Stimulated activated CD8-positive, alpha-beta memory T cell treated with anti-CD3 and anti-CD28 coated beads, Interleukin-2, amount 100 ng/mL, for 1 hour (primary cell): ENCODE measurements at places on chromosomes 16 and 17.

GRCh38 chr16:55146966-55147365 is 177.0 kb upstream of the IRX6 start:
- no peak for DNase-seq

DNA sequence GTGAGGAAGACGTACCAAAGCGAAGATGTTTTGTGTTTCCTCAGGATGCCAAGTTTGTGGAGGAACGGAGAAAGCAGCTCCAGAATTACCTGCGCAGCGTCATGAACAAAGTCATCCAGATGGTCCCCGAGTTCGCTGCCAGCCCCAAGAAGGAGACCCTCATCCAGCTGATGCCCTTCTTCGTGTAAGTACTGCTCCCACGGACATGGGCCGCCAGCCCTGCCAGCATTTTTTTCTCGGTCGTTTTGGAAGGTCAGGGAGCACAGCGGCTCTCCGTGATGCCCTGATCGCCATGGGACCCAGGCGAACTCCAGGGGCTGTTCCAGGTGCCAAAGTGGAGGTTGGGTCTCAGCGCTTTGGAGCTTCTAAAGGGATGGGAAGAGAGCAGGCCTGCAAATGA is 279.0 kb downstream of the CPPED1 start:
- DNase-seq: no peak

GRCh38 chr17:19363460-19364035 is 1.0 kb upstream of the B9D1 start:
- DNase-seq: no peak

DNA sequence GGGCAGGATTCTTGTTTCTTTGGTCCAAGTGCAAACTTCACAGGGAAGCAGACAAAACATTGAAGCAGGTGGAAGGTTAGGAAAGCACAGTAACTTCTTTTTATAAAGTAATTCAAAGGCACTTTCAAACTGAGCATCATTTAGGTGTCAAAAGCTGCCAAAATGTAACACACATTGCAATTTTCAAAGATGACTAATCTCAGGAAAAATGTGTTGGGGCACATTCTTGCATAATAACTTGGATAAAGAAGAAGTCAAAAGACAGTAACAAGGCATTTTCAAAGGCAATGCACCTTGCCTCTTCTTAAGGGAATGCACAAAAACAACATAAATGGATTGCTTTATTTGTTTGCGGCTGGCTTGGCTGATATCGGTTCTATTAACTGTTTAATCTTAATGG is 3.6 kb downstream of the KCNJ2 start:
- DNase-seq: no peak

GRCh38 chr17:44940317-44940716 is 7.3 kb downstream of the KIF18B start:
- no peak for DNase-seq

DNA sequence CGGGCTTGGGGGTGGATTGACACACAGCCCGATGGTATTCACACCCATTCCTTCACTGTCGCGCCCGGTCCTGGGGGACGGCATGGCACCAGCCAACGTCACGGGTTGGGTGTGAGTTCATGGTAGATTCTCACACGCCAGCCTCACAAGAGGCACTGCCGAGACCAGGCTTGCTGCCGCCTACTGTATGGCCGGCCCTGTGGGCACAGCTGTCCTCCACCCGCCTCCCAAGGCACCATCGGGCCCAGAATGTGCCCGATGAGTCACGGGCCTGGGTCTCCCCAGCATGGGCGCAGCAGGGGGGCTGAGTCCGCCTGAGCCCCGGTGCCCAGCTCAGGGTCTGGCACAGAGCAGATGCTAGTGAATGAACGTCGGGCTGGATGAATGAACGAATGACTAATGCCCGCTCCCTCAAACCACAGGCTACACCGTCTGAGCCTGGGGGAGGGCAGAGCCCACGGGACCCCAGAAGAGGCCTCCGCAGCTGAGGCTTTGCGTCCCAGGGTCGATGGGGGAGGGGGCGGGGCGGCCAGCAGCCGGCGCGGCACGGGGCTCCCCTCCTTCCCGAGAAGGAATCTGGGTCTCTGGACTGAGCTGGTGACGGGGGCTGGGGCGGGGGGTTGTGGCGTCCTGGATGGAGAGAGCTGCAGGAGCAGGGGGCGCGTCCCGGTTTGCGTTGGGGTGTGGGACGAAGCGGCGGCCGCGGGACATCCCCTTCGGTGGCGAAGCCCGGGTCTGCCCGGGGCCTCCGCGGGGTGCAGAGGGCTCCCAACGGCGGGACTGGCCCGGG is 829 bp downstream of the PITPNM3 start:
- no peak for DNase-seq

- DNase-seq: no peak
Measured at GRCh38 chr17:36975922-36976515, 27.3 kb downstream of the AATF start.

DNA sequence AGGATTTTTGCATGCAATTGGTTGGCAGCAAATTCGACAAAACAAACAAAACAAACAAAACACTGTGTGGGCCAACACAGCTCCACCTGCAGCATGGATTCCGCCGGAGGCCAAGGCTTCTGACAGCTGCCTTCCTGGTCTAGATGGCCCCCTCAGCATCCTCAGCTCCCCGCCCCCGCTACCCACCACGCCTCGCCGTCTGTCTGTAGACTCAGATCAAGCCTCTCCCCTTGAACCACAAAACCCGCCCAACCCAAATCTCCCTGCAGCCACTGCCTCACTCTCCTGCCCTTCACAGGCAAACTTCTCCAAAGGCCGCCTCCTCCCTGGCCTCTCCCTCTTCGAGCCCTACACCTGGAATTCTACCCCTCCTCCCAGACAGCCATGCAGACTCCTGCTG is 57.9 kb downstream of the RTN4RL1 start:
- DNase-seq: no peak

- no peak for DNase-seq
Measured at GRCh38 chr17:68777856-68778694, 176.9 kb upstream of the FAM20A start.

DNA sequence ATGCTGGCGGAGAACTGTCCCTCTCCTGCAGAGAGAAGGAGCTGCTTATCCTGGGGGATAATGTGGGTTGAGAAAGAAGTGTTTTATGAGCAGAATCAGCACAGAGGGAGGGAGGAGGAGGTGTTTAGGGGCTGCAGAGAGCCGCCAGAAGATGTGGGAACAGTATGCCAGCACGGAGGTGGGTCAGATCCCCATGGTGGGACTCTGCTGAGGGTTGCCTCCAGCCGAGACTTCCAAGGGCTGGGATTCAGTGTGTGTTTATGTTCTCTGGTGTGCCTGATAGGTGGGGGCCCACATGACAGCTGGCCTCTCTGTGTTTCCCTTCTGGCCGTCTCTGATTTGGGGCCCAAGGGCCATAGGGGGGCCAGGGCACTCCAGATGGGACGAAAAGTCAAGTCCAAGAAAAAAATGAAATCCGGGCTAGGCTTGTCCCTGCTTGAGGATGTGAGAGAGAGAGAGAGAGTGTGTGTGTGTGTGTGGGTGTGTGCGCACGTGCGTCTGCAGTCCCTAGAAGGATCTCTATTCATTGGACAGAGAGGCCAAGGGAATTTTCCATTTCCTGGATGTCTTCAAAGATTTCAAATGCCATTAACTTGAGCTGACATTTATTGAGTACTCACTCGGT is 21.6 kb downstream of the PRKCB start:
- DNase-seq: no peak

DNA sequence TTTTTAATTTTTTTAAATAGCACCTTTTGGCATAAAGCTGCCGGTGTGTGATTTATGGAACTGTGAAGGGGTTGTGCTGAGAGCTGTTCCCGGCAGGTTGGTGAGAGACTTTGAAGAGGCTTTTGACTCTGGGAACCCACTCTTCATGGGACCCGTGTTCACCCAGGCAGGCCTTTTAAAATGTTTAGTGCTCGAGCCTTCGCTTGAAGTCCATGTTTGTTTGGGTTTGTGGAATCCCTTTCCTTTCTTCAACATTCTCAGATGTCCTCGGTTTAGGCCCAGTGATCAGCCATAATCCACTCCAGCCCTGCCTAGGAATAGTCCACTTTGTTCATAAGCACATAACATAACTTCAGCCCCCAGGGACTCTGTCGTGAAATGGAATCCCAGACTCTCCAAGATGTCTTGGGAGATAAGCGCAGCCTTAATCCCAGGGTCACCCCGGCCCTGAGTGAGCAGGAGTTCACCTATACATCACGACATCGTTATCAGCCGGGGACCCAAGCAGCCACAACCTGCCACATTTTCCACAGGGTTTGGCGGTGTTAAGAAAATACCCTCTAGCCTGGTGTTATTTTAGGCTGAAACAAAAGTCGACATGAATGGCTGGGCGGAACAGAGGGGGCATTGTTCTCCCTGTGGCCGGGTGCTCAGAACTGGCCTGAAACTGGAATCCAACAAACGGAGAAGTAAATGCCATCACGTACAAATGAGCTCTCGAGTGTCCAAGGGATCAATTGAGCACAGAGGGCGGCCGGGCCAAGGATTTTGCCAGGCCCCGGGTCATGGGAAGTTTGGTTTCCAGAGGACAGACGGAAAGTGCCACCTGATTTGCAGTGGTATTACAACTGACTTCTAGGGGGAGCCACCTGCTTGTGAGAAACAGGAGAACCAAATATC is 145.7 kb upstream of the IRX3 start:
- DNase-seq: no peak

DNA sequence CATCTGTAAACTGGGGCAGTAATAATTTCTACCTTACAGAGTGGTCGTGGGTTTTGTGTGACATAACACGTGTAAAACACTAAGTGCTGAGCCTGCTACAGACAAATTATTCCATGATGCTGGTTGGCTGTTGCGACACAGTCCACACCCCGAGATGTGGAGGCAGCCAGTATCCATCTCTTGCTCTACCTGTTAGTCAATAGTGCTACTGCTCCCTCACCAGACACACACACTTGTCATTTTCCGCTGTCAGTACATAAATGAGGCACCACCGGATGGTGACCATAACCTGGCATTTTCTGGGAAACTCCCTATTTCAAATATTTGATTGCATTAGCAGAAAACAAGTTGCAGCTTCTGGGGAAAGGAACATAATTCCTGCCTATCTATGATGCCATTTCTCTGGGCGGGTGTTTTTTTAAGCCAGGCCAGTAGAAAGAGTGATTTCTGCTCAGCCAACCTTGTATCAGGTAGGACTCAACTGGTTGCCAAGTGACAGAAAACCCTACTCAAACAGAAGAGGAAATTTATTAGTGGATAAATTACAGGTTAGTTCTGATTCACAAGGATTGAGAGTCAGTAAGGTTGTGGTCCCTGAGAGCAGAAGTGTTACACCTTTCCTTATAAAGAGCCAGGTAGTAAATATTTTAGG is 24.1 kb downstream of the DNAJA2 start:
- DNase-seq: no peak

GRCh38 chr17:39687546-39688474 is at the start of gene PGAP3:
PGAP3 (minus strand) TSS chr17:39688057; CDS start chr17:39688014, 43 bp downstream.
- peak; percentile 65 for DNase-seq

DNA sequence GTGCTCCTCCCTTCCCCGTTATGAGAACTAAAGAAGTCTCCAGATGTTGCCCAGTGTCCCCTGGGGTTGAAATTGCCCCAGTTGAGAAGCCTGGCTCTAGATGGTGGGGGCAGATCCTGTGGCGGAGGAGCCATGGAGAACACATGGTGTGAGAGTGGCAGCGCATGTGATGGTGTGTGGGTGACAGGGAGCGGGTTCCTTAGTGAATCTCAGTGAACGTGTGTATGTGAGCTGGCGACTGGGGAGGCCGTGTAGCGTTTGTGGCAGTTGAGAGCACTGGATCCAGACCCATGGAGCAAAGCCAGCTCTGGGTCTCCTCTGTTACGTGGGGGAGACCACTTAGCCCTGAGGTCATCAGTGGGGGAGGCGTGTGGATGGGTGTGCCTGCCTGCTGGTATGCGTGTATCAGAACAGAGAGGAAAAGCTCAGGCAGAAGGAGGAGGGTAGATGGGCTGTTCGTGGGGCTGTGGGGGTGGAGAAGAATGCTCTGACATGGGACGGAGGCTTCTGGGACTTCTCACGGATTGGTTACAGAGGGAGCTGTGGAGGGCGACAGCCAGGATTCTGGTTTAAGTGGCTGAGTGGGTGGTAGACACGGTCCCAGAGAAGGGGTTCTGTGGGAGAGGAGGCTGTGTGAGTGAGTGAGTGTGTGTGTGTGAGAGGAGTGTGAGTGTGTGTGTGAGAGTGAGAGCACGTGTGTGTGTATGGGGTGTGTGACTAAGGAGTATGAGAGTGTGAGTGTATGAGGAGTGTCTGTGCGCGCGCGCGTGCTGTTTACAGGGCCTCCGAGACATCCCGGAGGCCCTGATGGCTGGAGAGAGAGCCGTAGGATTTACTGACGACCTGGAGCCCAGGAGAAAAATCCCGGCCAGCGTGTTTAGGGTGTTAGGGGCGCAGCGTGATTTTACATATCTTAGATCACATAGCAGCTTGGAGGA is 193.8 kb downstream of the SNX29 start:
- no peak for DNase-seq

DNA sequence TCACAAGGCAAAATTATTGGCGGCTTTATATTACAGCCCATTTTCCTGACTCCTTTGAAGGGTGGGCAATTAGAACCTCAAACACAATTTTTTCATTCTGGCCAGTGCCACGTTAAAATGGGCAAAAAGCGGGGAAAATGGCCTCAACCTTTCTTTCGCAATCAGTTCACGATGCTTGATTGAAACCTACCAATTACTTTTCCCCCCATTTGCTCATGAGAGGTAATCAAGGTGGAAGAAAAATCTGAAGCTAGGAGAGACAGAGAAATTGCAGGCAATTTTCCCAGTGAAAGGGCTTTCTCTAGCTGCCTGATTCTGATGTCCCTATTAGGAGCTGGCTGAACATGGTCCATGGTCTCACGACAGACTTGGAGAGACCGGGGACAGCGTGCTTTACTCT is 215.1 kb downstream of the SLC39A11 start:
- no peak for DNase-seq

GRCh38 chr16:55842369-55843104 is 9.6 kb upstream of the CES1 start:
- DNase-seq: no peak

- no peak for DNase-seq
Measured at GRCh38 chr16:52411011-52411410, 135.9 kb downstream of the TOX3 start.

DNA sequence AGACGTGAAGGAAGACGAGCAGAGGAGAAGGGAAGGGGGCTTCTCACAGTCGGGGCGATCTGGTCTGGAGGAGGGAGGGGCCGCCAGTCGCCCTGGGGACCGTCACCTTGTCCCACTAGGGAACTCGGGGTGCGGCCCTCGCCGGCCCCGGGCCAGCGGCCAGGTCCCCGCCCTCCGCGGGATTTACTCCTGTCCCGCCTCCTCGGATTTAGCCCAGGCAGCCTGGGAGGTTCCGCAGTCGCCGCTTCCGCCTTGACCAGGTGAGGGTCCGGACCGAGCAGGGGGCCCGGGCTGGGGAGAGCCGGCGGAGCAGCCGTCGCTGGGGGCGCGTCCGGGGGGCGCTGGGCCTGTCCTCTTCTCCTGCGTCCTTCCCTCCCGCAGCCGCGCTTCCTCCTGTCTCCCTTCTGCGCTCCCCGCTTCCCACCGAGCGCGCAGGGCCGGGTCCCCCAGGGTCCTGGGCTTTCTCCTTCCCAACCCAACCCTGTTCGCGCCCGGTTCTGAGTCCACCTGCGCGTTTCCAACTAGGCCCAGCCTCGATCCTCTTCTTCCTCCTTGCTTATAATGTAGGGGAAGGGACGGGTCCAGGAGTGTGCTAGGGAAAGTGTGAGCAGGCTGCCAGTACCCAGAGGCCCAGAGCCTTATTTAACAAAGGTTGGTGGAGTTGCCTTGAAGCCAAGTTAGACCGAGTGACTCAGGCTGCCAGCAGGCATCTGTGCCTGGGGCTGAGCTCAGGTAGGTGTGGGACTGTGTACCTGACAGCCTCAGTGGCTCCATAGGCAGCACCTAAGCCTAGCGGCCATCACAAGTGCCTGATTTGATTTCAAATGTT is at the start of gene TNK1:
TSS of gene TNK1 (plus strand) at position 235 of the 829 bp plus-strand sequence. CDS start 1,838 bp downstream, outside the sequence.
- DNase-seq: no peak
